ENCODE measurements at places on chromosomes 13 and 19.
A peak's percentile ranks its signal among the peaks of the same experiment; 100 is the strongest.

DNA sequence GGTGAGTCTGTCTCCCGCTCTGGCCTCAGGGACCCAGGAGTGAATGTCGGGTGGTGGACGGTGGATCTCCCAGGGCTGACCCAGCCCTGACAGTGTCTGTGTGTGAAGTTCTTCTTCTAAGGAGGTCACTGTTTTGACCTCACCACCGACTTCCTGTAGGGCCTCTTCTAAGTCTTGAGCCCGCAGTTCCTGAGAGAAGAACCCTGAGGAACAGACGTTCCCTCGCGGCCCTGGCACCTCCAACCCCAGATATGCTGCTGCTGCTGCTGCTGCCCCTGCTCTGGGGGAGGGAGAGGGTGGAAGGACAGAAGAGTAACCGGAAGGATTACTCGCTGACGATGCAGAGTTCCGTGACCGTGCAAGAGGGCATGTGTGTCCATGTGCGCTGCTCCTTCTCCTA is at the start of gene SIGLEC7:
Gene SIGLEC7 (plus strand): TSS at position 183 of the 400 bp plus-strand sequence. CDS start 69 bp downstream, at position 252.
- no peak for DNase-seq

DNA sequence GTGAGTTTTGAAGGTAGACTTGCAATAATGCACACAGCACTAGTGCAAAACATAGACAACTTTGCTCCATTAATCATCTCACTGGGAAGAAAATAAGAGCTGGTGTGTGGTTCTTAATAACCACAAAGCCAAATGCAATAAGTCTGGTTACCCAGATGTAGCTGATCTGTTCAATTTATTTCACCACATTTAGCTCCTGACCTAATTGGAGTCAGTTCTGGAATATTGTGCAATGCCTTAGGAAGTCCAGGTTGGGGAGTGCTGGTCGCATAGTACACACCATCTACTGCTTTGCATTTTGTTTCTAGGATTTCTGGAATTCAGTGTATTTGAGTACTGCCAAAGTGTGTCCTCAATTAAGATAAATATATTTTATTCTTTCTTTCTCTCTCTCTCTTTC is 483.3 kb upstream of the SPRY2 start:
- DNase-seq = no peak

GRCh38 chr19:53819861-53820260 is 4.3 kb downstream of the NLRP12 start:
- DNase-seq = no peak

- no peak for DNase-seq
Observed at GRCh38 chr13:73467125-73467524, 408.3 kb downstream of the KLF5 start.

DNA sequence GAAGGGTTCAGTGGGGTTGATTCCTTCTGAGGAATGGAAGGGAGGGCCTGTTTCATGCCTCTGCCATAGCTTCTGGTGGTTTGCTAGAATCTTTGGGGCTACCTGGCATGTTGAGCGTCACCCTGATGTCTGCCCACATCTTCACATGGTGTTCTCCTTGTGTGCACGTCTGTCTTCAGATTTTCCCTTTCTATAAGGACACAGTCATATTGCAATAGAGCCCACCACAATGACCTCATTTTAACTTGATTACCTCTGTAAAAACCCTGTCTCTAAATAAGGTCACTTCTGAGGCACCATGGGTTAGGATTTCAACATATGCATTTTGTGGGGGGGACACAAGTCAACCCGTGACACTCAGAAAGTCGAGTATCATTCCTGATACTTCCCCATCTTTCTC is 257.9 kb downstream of the COG6 start:
- DNase-seq = no peak

DNA sequence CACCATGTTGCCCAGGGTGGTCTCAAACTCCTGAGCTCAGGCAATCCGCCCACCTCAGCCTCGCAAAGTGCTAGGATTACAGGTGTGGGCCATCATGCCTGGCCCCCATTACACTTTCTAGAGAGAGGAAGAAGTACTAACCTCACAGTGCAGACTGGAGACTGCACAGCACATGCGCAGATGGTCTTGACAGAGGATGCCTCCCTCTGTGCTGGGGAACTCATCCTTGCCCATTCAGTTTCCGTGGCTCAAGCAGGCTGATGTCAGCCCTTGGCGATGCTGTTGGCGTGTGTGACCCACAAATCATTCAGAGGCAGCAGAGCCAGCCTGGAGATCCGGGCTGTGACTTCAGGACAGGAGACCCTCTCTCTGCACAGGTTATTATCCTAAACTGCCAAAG is 14.6 kb upstream of the FFAR2 start:
- DNase-seq = no peak

DNA sequence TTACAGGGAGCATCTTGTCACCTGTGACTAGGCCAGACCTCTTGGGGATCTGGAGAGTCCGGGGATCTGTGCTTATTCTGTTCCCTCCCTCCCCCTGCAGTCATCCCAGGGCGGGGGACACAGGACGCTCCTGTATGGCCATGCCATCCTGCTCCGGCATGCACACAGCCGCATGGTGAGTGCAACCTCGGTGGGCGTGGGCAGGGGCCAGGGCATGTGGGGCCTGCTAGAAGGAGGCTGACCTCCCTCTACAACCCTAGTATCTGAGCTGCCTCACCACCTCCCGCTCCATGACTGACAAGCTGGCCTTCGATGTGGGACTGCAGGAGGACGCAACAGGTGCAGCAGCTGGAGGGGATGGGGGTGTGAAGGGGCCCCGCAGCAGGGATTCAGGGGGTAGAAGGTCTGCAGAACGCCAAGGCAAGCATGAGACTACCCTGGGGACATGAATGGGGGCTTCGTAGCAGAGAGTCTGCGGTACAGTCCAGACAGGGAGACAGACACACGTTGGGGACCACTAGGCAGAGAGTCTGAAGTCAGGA is 10.0 kb downstream of the RYR1 start:
- DNase-seq = no peak

GRCh38 chr13:25286308-25286968 is 850 bp downstream of the MTMR6 start:
- peak; percentile 61 for DNase-seq

- peak; percentile 73 for DNase-seq
Observed at GRCh38 chr13:30577401-30577852, 40.3 kb upstream of the USPL1 start.

- DNase-seq = no peak
Observed at GRCh38 chr13:113926951-113927660, 46.8 kb downstream of the C13orf46 start.

DNA sequence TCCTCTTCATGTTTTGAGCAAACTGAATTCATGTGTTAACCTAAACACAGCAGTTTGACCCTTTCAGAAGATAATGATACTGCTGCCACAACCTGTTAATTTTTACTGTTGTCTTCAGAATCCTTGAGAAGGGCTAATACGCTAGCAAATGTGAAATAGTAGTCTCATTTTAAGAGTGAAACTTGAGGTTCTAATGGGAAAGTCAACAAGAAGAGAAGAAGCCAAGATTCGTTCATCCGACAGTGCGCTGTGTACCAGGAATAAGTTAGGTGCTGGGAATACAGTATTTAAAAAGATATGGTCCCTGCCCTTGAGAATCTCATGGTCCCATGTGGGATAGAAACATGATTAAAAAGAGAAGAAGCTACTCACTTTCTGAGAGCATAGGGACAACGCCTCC is 134.4 kb downstream of the KL start:
- no peak for DNase-seq

DNA sequence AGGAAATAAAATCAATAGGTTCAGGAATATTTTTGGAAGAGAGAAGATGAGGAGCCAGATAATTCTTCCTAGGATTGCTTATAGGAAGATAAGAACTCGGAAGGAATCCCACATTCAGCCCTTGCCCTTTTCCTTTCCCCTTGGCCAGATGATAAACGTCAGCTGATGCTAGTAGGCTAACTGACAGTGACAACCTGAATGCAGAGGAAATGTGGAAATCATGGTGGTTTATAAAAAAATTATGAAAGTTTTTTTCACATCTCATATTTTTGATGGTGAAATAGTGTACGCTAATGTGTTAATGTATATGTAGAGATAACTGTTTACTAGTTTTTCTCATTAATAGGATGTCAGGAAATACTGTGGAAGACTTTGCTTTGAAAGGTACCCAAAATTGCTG is 56.9 kb downstream of the EDNRB start:
- no peak for DNase-seq

- no peak for DNase-seq
Observed at GRCh38 chr19:42092350-42092749, 16.4 kb downstream of the ZNF574 start.

DNA sequence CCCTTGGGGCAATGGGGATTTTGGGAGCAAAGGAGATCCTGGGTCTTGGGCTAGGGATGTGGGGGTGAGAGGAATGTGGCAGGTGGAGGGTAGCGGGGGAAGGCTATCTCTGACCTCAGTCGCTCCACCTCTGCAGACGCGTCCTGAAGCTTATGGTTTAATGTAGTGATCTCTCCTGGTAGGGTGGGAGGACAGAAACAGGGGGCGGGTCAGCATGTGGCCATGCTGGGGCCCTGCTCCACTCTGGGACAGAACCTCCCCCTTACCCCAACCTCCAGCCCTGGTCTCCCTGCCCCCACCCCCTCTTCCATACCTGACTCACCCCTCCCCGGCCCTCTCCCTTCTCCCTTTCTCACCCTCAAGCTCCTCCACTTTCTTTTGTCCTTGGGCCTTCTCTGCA is 1.4 kb downstream of the BST2 start:
- peak; percentile 67 for DNase-seq

GRCh38 chr19:5547881-5548280 is 19.9 kb downstream of the TINCR start:
- no peak for DNase-seq

DNA sequence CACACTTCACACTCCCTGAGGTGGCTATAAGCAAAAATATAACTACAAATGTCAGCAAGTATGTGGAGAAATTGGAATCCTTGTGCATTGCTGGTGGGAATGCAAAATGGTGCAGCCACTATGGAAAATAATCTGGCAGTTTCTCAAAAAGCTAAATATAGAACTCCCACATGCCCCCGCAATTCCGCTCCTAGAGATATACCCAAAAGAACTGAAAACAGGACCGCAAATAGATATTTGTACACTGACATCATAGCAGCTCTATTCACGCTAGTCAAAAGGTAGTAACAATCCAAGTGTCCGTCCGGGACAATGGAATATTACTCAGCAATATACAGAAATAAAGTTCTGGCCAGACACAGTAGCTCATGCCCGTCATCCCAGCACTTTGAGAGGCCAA is 31.5 kb upstream of the TPM4 start:
- DNase-seq = no peak

GRCh38 chr13:89738072-89738471 is 1609.4 kb upstream of the MIR17HG start:
- no peak for DNase-seq

- DNase-seq = no peak
Observed at GRCh38 chr13:55517312-55517711, 1623.4 kb upstream of the PRR20A start.

DNA sequence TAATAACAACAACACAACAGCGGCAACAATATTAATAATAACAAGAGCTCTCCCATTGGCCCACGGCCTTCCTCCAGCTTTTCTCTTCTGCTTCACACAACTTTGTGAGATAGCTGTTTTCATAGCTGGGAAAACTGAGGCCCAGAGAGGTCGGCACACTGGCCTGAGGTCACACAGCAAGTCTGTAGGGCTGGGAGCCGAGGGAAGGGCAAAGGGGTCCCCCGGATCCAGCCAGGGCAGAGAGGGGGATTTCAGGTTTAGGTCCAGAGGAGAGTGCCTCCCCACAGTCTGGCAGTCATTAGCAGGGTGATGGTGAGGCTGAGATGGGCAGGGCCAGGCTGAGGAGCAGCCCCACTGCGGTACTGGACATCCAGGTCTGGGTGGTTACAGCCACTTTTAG is 9.0 kb upstream of the CADM4 start:
- no peak for DNase-seq

- no peak for DNase-seq
Observed at GRCh38 chr19:33799476-33799875, 2.8 kb downstream of the KCTD15 start.

GRCh38 chr13:26048741-26049140 is 3.1 kb downstream of the SHISA2 start:
- DNase-seq = no peak

DNA sequence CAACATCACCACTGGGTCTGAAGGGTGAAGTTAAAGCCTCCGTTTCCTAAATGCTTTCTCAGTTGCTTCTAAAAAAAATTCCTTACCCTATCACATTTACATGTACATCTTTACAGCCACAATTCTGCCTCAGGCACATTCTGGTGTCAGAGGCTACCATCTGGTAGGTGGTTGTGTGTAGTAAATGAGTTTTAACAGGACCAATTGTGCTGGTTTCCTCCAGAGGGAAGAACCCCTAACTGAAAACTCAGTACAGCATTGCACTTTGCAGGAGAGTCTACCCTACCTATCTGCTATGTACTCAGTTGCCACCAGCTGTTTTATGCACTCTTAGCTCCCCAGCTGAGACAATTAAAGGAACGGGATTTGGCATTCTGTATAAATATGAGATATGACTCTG is 1576.5 kb downstream of the PCDH9 start:
- DNase-seq = no peak

DNA sequence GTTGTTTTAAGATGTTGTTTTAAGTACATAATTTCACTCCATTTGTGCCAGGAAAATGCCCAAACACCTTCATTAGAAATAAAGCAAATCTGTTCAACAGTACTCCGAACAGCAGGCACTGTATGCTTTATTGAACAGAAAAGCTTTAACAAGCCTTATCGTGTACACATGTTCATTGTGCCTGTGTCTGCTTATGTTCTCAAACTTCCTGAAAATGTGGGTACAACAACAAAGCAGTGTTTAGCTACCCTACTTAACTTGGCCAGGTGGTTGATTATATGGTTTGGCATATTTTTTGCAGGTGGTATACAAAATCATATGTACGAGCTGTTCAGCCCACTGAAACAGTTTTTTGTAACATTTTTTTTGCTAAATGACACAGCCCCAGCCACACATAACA is 718.0 kb downstream of the DACH1 start:
- DNase-seq = no peak

- DNase-seq = peak; percentile 84
Observed at GRCh38 chr13:94154367-94154766, 325.1 kb downstream of the DCT start.

DNA sequence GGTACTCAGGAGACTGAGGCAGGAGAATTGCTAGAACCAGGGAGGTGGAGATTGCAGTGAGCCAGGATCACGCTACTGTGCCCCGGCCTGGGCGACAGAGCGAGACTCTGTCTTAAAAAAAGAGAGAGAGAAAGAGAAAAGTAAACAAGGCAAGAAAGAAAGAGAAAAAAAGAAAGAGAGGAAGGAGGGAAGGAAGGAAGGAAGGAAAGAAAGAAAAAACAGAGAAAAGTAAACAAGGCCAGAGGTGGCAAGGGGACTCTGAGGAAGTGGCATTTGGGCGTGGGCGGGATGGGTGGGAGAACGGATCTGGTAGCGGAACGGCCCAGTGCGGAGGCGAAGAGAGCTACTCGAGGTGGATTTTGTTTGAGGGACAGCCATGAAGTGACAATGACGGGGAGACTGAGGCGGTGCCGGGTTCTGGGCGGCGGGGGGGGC is 7.5 kb upstream of the ARRDC2 start:
- no peak for DNase-seq

Measured in adrenal gland (tissue), 19 donors.